Large intestine (tissue), 12 donors: ENCODE measurements at places on chromosomes 16 and 17. TPM values are rescaled to one million over a fixed set of nuclear protein-coding genes. Genes with fewer than 3 reads are reported as not detected.

The LPCAT2 gene
- polyA plus RNA-seq: 6.1 TPM

The CDRT15L2 gene
- not detected for polyA plus RNA-seq

DNA sequence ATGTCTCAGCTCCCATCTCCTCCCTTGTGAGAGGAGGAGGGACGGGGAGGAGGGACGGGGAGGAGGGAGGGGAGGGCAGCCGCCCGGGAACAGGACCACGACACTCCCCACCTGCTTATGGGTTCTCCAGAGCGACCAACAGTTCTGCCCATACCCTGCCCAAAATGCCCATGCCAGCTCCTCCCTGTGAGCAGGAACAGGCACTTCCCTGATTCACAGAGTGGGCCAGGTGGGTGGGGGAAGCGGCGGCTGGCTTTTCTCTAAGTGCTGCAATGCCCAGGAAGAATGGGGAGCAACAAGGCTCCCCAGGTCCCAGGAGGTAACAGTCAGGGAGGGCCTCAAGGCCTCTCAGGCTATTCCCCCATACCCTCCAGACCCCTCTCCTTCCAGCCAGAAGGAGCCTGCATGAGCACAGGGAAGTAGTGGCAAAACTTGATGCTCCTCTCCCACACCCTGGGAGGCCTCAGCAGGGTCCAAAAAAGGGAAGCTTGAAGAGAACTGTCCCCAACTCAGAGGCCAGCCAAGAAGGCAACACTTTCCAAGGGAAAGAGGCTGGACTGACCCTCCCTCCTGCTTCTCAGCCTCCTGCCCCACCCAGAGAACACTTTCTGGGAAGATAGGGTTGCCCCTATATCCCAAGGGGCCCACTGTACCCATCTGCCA, 53.8 kb downstream of the MYO18A start:
- no peak for DNase-seq

DNA sequence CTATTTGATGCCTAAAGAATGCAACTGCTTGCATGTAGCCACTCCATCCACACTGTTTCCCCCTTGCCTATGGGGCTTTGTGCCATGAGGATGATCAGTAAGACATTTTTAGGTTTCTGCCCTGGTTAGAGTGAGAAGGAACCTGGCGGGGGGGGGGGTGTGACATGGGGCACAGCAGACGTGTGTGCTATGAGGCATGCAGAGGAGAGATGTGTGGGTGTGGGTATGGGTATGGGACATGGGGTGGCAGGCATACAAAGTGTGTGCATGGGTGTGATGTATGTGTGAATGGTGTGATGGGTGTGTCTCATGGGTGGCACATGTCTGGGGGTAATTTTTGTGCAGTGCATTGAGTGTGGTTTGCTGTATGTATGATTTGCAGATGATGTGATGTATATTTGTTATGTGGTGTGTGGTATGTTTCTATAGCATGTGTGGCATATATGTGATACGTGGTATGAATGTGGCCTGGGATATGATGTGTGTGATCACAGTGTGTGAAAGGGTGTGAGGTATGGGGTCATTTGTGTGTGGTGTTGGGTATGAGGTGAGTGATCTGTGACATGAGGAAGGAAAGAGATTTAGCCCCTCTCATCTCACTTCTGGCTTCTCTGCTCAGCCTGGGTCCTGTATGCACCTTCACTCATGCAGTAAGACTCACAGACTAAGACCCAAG, 14.9 kb downstream of the CCDC182 start:
- DNase-seq: no peak

- no peak for DNase-seq
These were observed 116.5 kb downstream of the ZNF423 start for GRCh38 chr16:49739381-49739780.
